Hematopoietic multipotent progenitor cell (in vitro differentiated cells): ENCODE measurements at places on chromosomes 3 and 15. TPM values are rescaled to one million over a fixed set of nuclear protein-coding genes. Genes with fewer than 3 reads are reported as not detected.

Gene CLRN1
- total RNA-seq = not detected

Gene GPR176
- total RNA-seq = 0.27 TPM

Gene GLDN
- total RNA-seq = under 0.01 TPM

Gene GOLGA6C
- total RNA-seq = not detected

Gene IQCH
- 2.7 TPM for total RNA-seq

Gene REC114
- total RNA-seq = not detected

Gene KIF7
- 13.2 TPM for total RNA-seq

Gene PCOLCE2
- 0.54 TPM for total RNA-seq

Gene IGSF11
- under 0.01 TPM for total RNA-seq

Gene DUOX1
- under 0.01 TPM for total RNA-seq

Gene ATXN7
- 21.5 TPM for total RNA-seq

Gene TRIM42
- not detected for total RNA-seq

Gene SOX14
- total RNA-seq = not detected

Gene GOLGA8A
- 21.8 TPM for total RNA-seq

Gene SIAH2
- total RNA-seq = 151 TPM

Gene GOLGA8O
- total RNA-seq = 0.54 TPM

Gene STAB1
- total RNA-seq = 19.1 TPM

Gene NEK11
- total RNA-seq = 2.2 TPM

Gene C3orf22
- not detected for total RNA-seq

Gene RASSF1
- total RNA-seq = 217 TPM

Gene ZBED2
- under 0.01 TPM for total RNA-seq

Gene THBS1
- 16.2 TPM for total RNA-seq

Gene SLC12A6
- 123 TPM for total RNA-seq

Gene SLC38A3
- total RNA-seq = under 0.01 TPM

Gene ARNT2
- 0.54 TPM for total RNA-seq

Gene ALDH1L1
- total RNA-seq = under 0.01 TPM

Gene RPUSD2
- total RNA-seq = 14.8 TPM

Gene CMTM7
- 23.4 TPM for total RNA-seq

Gene MON1A
- 13.5 TPM for total RNA-seq

Gene HRH1
- total RNA-seq = under 0.01 TPM

Gene OXSM
- 5.4 TPM for total RNA-seq

Gene RYR3
- total RNA-seq = 5.4 TPM

Gene LRRC31
- total RNA-seq = not detected

Gene ARHGAP31
- total RNA-seq = 2.4 TPM

Gene TMEM158
- under 0.01 TPM for total RNA-seq

Gene CCDC9B
- total RNA-seq = 4.6 TPM

Gene MLH1
- total RNA-seq = 36.1 TPM

Gene PARP3
- total RNA-seq = 21.8 TPM

Gene SQOR
- 52.5 TPM for total RNA-seq

Gene ITIH1
- total RNA-seq = under 0.01 TPM
